NK-92 treated with Interleukin-12 subunit alpha and Interleukin-12 subunit beta, amount 100 ng/mL, for 24 hours (cell line): ENCODE measurements at places on chromosomes 5 and 9.

DNA sequence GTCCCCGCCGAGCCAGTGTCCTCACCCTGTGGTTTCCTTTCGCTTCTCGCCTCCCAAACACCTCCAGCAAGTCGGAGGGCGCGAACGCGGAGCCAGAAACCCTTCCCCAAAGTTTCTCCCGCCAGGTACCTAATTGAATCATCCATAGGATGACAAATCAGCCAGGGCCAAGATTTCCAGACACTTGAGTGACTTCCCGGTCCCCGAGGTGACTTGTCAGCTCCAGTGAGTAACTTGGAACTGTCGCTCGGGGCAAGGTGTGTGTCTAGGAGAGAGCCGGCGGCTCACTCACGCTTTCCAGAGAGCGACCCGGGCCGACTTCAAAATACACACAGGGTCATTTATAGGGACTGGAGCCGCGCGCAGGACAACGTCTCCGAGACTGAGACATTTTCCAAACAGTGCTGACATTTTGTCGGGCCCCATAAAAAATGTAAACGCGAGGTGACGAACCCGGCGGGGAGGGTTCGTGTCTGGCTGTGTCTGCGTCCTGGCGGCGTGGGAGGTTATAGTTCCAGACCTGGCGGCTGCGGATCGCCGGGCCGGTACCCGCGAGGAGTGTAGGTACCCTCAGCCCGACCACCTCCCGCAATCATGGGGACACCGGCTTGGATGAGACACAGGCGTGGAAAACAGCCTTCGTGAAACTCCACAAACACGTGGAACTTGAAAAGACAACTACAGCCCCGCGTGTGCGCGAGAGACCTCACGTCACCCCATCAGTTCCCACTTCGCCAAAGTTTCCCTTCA is 1.4 kb downstream of the GLIS3 start:
- no peak for DNase-seq

- no peak for DNase-seq
These were observed 12.0 kb downstream of the IRX1 start for GRCh38 chr5:3607541-3608181.

DNA sequence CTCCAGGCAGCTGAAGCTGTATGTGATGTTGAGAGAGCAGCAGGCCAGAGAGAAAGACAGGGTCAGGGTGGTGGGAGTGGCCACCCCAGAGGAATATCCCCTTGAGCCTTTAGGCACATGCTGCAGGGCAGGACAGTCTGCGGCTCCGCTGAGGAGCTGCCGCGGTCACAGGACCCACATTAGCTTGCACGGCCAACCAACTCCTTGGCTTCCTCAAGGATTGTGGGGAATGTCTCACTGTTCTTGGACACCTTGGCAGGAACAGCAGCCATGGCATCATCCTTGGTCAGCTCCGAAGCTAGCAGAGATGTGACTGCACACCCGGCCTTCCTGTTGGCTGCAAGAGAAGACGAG is 27.8 kb downstream of the PCDHGC5 start:
- DNase-seq: no peak

DNA sequence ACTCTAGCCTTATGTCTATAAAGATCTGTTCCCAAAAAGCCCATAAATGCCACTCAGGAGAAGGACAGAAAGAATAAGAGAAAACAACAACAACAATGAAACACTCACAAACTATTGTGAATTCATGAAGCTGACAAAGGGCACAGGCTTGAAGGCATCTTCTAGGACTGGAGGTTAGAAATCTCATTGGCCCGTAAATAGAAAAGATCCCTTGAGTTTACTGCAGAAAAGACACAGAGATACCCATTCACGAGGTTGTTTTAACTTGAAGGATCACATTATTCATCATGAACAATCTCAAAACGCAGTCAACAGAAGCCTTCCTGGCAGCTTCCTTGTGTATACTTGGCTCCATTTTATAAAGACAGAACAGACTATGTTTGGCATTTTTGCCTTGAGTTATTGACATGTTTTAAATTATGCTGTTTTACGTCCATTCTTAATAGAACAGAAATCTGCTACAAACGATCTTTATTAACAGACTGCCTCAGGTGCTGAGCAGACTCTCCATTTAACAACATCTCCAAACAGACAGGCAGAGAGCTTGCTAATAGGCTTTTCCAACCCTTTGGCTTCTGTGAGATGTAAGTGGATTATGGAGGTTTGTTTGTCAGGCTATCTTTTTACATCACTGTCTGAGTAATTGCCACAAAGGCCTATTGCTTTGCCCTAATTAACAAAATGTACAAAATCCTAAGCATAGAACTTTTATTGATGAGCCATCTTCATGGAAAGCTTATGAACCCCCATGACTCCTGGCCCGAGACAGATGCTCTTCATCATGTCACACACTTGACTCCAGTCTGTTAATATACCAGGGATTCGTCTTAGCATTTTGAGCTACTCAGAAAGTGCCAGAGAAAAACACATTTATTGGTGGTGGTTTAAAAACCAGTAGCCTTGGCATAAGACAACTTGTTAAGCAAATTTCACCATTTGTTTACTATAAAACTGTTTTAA is 735.3 kb upstream of the ZNF608 start:
- DNase-seq: no peak

DNA sequence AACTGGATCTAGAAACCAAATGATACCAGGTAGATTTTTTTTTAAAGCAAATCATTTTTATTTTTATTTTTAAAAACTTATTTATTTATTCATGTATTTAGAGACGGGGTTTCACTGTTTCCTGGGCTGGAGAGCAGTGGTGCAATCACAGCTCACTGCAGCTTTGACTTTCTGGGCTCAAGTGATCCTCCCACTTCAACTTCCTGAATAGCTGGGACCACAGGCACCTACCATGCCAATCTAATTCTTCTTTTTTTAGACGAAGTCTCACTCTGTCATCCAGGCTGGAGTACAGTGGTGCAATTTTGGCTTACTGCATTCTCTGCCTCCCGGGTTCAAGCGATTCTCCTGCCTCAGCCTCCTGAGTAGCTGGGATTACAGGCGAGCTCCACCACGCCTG is 41.3 kb upstream of the CDK20 start:
- DNase-seq: no peak

GRCh38 chr5:58795327-58795726 is 212.5 kb downstream of the RAB3C start:
- no peak for DNase-seq

DNA sequence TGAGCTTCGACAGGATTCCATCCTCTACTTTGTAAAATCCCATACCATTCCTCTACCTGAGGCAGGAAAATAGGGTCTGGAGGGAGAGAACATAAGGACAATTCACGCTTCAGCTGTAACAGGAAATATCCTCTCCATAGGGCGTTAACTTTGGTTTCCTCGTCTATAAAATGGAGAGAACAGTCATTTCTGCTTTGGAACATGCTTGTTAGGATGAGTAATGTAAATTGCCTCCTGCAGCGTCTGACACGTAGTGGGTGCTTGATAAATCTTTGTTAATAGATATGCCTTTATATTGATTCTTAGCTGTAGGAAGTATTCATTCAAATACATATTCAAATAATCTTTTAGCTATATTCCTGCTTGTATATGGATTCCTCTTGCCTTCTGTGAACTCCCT is 711 bp upstream of the SUB1 start:
- no peak for DNase-seq

DNA sequence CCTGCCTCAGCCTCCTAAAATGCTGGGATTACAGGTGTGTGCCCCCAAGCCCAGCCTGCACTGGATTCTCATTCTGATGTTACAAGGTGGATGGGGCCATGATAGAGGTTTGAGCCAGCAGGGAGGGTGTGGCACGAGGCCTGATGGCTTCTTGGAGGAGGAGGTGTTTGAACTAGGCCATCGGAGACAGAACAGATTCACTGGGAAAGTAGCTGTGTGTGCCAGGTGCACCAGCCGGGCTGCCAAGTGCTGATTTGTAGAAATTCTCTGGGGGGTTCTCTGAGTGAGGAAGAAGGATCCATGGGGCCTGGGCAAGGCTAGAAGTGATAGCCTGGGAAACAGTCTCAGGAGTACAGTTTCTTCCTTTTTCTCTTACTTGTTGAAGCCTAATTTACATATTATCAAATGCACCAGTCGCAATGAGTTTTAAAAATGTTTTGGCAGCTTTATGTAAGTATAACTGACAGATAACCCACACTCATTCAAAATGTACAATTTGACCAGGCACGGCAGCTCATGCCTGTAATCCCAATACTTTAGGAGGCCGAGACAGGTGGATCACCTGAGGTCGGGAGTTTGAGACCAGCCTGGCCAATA is 31.1 kb upstream of the STXBP1 start:
- no peak for DNase-seq

DNA sequence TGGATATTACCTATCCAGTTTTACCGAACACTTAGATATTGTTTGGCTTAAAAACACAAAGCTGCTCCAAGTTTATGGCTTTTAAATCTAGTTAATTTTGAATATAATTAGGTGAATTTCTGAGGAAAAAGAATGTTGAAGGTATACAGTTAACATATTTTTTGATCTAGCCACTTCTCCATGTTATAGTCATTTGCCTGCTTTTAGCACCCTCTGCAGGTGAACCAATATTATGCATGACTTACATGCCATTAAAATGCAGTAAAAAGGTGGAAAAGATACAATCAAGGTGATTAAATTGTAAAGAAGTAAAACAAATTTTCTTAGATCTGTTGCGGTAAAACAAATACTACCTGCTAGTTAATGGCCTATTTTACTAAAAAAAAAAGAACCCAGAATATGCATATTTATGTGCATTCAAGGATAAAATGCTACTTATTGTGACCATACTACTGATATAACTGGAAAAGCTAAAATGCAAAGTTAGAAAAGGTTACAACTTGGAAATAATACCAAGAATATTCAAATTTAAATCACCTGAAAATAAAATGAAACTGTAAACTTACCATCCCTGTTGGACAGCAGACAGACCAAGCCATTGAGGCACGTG is 132.1 kb downstream of the AP3B1 start:
- no peak for DNase-seq

DNA sequence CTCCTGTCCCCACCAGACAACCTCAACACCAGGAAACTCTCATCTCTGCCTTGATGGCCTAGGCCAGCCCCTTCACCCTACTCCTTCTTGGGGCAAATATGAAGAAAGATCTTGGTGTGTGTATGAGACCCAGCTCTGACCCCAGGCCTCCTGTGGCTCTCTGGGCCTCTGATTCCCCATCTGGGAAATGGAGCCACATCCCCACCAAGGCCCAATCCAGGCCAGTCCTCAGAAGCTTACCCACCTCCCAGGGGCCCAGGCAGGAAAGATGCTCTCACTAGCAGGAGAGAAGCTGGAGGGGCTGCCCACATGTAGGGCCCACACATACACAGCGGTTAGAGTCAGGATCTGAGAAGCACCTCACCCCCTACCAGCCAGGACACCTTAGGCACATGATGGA is 38.9 kb downstream of the BICD2 start:
- no peak for DNase-seq

DNA sequence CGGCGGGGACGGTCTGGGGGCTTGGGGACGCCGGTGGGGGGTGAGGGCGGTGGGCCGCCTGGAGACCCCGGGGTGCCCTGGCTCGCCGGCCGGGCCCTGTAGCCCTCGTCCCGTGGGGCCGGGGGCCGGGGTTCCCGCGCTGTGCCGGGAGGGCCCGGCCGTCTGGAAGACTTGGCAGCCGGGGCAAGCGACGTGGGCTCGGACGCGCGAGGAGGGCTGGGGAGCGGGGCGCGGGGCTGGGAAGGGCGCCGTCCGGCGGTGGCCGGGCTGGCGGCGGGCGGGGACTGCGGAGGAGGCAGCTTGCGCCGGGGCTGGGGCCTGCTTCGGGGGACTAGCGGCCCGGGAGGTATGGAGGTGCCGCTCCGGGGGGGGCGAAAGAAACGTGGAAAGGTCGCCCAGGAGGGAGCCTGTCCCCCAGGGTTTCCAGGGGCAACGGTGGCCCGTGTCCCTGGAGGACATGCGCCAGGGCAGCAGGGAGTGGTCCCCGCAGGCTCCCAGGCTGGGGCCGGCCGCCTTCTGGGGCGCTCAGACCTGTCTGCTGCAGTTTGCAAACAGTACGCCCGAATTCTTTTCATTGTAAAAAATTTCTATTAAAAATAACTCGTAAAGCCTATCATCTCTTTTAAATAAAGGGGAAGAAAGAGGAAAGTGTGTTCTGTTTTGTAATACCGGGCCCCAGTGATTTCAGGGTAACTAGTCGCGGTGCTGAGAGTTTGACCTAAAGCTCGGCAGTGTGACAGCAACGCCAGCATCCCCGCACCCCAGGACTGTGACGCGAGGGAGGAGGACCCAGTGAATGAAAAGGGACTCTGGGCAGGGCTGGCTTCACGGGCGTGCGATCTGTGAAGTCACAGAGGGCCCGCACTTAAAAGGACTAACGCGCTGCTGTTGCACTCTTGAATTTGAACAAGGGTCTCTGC is 752 bp upstream of the ANKH start:
- peak; percentile 13 for DNase-seq
